Chondrocyte (in vitro differentiated cells): ENCODE measurements at places on chromosomes 16 and 17. TPM values are rescaled to one million over a fixed set of nuclear protein-coding genes. Genes with fewer than 3 reads are reported as not detected.
A peak's percentile ranks its signal among the peaks of the same experiment; 100 is the strongest.

AATF gene
- 32.5 to 38.5 TPM (median 34.0 TPM) in 3 replicates for total RNA-seq

- H3K27me3 ChIP-seq, result no peaks in the 10 kb centered on the region
- H3K4me3 ChIP-seq, result no peak overlapping the region
- peaks cover 28% of the 10 kb centered on the region for H3K4me1 ChIP-seq
- DNase-seq, result peak; percentile 62
- H3K36me3 ChIP-seq, result peaks cover 17% of the 10 kb centered on the region
Observed at GRCh38 chr16:68069511-68070248, 15.5 kb upstream of the NFATC3 start.

KIF19 gene
- total RNA-seq, result not detected in 3 replicates

OTOP3 gene
- total RNA-seq, result not detected in 3 replicates

PPP1R27 gene
- not detected in 3 replicates for total RNA-seq

FBXW10B gene
- total RNA-seq, result 0.94 to 1.1 TPM (median 1.0 TPM) in 3 replicates

GRCh38 chr17:78839762-78840529, 668 bp downstream of the USP36 start:
- peaks cover 35% of the 10 kb centered on the region for H3K4me1 ChIP-seq
- H3K36me3 ChIP-seq, result peaks cover 17% of the 10 kb centered on the region
- peak; percentile 81 for DNase-seq

DNA sequence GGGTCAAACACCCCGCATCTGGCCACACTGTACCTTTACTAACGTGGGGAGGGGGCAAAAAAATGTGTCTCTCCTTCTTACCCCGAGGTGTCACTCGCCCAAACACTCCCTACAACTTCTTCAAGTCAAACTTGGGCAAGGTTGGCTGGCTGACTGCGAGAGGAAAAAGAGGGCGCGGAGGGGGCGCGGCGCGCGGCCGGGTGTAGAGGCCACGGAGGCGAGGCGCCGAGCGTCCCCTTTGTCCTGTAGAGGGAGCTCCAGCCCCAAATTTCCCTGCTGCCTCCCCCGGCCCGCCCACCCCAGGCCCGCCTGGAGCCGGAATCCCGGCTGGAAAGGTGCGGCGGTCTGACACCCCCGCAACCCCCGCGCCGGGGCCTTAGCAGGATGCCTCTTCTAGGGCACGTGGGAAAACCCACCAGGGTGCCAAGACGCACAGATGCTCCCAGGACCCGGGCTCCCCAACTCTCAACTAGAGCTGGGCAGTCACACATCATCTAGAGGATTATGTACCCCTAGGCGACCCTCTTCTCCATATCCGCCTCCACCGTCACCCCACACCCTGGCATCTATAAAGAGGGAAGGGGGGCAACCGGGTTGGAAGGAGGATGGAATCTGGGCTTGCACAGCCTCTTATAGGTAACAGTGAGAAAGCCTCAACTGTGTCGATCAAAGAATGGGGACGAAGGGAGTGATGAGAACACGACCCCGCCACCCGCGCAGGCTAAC, 4.2 kb downstream of the IRX3 start:
- H3K4me3 ChIP-seq, result peak overlapping the region; percentile 63
- no peak overlapping the region for H3K27ac ChIP-seq
- DNase-seq, result no peak
- peaks cover 1% of the 10 kb centered on the region for H3K36me3 ChIP-seq
- peaks cover 43% of the 10 kb centered on the region for H3K27me3 ChIP-seq
- peaks cover 26% of the 10 kb centered on the region for H3K4me1 ChIP-seq

ATP2C2 gene
- total RNA-seq, result not detected in 3 replicates

- no peak overlapping the region for H3K4me3 ChIP-seq
- peaks cover 8% of the 10 kb centered on the region for H3K36me3 ChIP-seq
- H3K27ac ChIP-seq, result peak overlapping the region; percentile 68
- H3K4me1 ChIP-seq, result peaks cover 22% of the 10 kb centered on the region
Observed at GRCh38 chr16:64919929-64920607, 201.8 kb downstream of the CDH11 start.

DNA sequence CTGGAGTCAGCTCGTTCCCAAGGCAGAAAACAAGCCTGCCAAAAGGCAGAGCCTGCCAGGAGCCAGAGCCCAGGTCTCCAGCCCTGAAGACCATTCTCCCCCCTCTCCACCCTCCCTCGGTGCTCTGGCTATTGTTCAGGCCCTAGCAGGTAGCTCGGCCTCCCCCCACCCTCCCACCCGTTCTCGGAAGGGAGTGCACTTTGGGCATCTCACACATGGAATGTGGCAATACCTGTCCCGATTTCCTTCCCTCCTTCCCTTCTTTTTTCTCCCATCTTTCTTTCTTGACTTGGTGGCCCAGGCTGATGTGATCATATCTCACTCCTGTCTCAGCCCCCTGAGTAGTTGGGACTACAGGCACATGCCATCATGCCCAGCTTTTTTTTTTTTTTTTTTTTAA, 12.4 kb downstream of the CNGB1 start:
- H3K27ac ChIP-seq, result no peak overlapping the region
- no peaks in the 10 kb centered on the region for H3K36me3 ChIP-seq
- peaks cover 18% of the 10 kb centered on the region for H3K27me3 ChIP-seq
- H3K4me1 ChIP-seq, result no peaks in the 10 kb centered on the region

MED31 gene
- total RNA-seq, result 12.9 to 24.2 TPM (median 14.5 TPM) in 3 replicates

CD300E gene
- not detected in 3 replicates for total RNA-seq

GRCh38 chr17:80365001-80365965, 49.7 kb upstream of the ENDOV start:
- DNase-seq, result peak; percentile 79
- H3K27me3 ChIP-seq, result no peaks in the 10 kb centered on the region
- no peak overlapping the region for H3K27ac ChIP-seq
- peaks cover 51% of the 10 kb centered on the region for H3K36me3 ChIP-seq

GRCh38 chr16:48622456-48623303, 12.7 kb upstream of the N4BP1 start:
- H3K27me3 ChIP-seq, result no peaks in the 10 kb centered on the region
- peaks cover 18% of the 10 kb centered on the region for H3K4me1 ChIP-seq

SLC5A10 gene
- total RNA-seq, result not detected in 3 replicates

SPATA22 gene
- total RNA-seq, result not detected in 3 replicates

NUDT7 gene
- total RNA-seq, result 1.4 to 2.1 TPM (median 1.6 TPM) in 3 replicates

CACNB1 gene
- total RNA-seq, result 22.6 to 25.5 TPM (median 24.1 TPM) in 3 replicates

METTL16 gene
- total RNA-seq, result 18.0 to 23.2 TPM (median 21.2 TPM) in 3 replicates

MMP28 gene
- total RNA-seq, result 5.1 to 8.6 TPM (median 7.9 TPM) in 3 replicates

DNA sequence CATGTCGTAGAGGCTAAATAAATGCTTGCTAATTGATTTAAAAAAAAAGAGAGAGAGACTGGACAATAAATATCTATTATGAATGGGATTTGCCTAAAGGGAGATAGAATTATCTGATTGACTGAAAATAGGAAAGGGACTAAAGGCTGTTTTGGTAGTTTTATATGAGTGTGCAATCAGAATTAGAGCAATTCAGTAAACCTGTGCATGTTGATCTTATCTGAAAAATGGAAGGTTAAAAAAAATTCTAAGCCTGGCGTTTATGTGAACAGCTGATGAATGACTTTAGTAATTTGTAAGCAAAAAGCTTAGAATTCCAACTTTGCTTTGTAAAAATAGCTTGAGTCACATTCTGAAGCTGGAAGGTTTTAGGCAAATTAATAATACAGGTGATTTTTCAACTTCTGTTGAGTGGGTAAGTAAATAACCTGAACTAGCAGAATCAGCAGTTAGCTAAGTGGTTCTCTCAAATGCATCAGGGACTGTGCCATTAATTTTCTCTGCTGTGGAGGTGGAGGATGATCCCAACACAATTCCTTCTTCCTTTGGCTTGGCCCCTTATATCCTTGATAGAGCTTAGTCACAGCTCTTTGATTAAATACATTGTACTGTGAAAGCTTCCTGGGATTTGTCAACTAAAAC, 254.4 kb downstream of the PHKB start:
- H3K36me3 ChIP-seq, result no peaks in the 10 kb centered on the region
- H3K4me3 ChIP-seq, result no peak overlapping the region
- peaks cover 5% of the 10 kb centered on the region for H3K4me1 ChIP-seq

VMO1 gene
- 0.82 to 2.4 TPM (median 1.2 TPM) in 3 replicates for total RNA-seq

CLDN7 gene
- 0.42 to 0.54 TPM (median 0.46 TPM) in 3 replicates for total RNA-seq

TMEM238L gene
- total RNA-seq, result not detected in 3 replicates

- DNase-seq, result no peak
- H3K27me3 ChIP-seq, result peaks cover 51% of the 10 kb centered on the region
- no peaks in the 10 kb centered on the region for H3K36me3 ChIP-seq
- H3K4me1 ChIP-seq, result peaks cover 17% of the 10 kb centered on the region
- H3K27ac ChIP-seq, result no peak overlapping the region
Observed at GRCh38 chr17:32269377-32269776, 3.7 kb downstream of the RHBDL3 start.

DNA sequence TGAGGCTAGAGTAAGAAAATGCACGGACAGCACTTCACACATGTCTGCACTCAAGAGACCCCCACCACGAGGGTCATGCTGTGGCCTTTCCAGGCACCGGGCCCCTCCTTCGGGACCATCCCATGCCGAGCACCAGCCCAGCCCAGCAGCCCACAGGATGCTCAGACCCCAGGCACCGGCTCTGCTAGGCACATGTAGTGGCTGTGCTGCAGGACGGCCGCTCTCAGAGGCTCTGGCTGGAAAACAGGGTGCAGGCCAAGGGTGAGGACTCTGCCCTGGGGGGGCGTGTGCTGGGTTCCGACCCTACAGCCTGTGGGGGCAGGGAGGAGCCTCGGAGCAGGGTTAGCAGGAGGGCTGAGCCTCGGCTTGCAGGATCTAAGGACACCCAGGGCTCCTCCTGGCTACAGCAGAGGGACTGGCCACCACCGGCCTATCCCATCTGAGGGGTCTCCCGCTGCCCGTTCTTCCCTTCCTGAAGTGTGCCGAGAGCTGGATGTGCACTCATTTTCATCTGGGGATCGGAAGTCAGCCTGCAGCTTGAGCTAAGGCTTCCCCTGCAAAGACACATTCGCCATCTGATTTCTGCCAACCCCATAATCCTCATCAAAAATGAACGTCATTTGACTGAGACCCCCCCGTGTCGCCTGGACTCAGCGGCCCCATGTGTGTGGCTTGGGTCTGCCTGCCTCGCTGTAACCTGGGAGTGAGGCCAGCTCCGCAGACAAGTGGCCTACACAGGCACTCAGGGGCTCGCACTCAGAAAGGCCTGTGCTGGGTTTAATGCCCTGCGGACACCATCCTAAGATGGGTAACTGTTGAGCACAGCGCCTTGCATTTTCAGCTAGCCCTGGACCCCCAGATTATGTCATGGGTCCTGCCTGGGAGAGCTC, 293.1 kb upstream of the FOXF1 start:
- H3K4me1 ChIP-seq, result peaks cover 6% of the 10 kb centered on the region
- H3K36me3 ChIP-seq, result no peaks in the 10 kb centered on the region
- H3K4me3 ChIP-seq, result no peak overlapping the region

DNA sequence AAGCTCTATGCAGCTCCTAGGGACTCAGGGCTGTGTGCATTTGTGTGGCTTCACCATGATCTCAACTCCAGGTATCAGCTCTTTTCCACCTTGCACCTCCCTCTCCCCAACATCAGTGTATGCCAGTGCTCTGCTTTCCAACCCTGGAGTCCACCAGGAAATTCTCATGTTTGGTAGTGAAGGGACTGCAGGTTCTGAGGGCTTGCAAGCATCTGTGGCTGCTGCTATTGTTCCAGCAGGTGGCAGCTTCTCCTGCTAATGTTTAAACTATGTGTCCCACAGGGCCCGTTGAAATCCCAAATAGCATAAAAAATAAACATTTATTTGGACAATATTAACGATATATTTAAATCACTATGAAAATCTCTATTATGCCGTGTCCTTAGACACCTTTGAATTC, 82.0 kb downstream of the RGS9 start:
- H3K27me3 ChIP-seq, result no peaks in the 10 kb centered on the region
- H3K4me3 ChIP-seq, result no peak overlapping the region
- DNase-seq, result no peak
- peaks cover 2% of the 10 kb centered on the region for H3K36me3 ChIP-seq
- H3K4me1 ChIP-seq, result peaks cover 22% of the 10 kb centered on the region

- no peak for DNase-seq
- H3K36me3 ChIP-seq, result no peaks in the 10 kb centered on the region
- H3K27me3 ChIP-seq, result no peaks in the 10 kb centered on the region
- H3K4me3 ChIP-seq, result peak overlapping the region; percentile 59
- H3K4me1 ChIP-seq, result peaks cover 26% of the 10 kb centered on the region
Observed at GRCh38 chr17:57557834-57558681, 187.0 kb downstream of the CCDC182 start.

DNA sequence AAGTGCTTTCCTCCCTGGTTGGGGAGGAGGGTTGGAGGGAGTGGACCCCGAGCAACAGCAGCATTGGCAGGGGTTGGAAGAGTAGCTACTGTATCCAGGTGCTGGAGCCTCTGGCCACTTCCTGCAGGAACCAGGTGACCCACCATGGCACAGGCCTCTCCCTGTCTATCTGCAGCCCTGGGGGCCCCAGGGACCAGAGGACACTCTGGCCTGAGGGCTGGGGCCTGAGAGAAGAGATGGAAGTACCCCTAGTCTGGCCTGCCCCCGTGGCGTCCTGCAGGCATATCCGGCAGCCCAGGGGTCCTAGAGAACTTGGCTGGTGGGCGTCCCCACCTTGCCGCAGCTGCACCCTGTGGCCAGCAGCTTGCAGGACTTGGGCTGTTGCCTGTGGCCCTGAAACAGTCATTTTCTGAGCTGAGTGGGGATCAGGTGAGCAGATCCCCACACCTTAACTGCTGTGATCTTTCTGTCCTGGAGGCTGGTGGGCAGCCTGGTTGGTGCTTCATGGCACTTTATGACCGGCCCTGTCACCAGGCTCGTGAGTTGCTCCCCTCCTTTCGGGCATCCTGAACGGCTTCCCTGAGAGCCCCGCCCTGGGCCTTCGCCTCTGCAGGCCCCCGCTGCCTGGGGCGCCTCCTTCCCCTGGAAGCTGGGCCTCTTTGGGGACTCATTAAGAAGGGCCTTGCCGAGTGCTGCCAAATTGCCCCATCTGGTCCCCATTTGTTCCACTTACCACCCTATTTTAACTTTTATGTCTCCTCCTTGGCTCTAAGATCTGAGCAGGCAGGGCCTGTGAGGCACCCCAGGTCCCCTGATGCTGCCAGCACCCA, 298.6 kb downstream of the SEC14L1 start:
- H3K27me3 ChIP-seq, result no peaks in the 10 kb centered on the region
- no peak overlapping the region for H3K4me3 ChIP-seq
- H3K4me1 ChIP-seq, result peaks cover 72% of the 10 kb centered on the region
- no peak overlapping the region for H3K27ac ChIP-seq

DNA sequence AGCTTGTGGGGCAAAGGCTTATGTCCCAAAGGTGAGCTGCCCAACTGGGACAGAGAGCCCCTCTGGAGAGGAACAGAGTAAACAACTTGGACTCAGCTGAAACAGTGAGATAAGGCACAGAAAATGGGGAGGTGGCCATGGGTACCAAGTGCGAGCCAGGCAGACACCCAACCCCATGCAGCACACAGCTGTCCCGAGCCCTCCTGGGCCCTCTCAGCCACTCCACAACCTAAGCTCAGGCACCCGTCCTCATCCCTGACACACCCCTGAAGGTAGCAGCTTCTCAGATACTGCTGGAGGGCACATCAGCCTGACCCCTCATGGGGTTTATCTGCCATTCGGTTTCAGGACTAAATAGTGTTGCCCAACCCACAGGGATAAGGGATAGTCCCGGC, 4.8 kb upstream of the GFOD2 start:
- H3K4me3 ChIP-seq, result no peak overlapping the region
- DNase-seq, result peak; percentile 49
- H3K27ac ChIP-seq, result no peak overlapping the region
- peaks cover 15% of the 10 kb centered on the region for H3K4me1 ChIP-seq
- H3K27me3 ChIP-seq, result no peaks in the 10 kb centered on the region
- peaks cover 6% of the 10 kb centered on the region for H3K36me3 ChIP-seq
